Activated T-helper 1 cell treated with anti-CD3 and anti-CD28 coated beads, Interleukin-12 subunit alpha, Interleukin-12 subunit beta, Interleukin-2, Interleukin-4 antibody, amounts not matched to agents 30 ng/mL and 10 ng/mL and 1 ng/mL, durations not matched to agents 14 hours and 24 hours and 36 hours (primary cell): ENCODE measurements at places on chromosomes 3 and 15.

DNA sequence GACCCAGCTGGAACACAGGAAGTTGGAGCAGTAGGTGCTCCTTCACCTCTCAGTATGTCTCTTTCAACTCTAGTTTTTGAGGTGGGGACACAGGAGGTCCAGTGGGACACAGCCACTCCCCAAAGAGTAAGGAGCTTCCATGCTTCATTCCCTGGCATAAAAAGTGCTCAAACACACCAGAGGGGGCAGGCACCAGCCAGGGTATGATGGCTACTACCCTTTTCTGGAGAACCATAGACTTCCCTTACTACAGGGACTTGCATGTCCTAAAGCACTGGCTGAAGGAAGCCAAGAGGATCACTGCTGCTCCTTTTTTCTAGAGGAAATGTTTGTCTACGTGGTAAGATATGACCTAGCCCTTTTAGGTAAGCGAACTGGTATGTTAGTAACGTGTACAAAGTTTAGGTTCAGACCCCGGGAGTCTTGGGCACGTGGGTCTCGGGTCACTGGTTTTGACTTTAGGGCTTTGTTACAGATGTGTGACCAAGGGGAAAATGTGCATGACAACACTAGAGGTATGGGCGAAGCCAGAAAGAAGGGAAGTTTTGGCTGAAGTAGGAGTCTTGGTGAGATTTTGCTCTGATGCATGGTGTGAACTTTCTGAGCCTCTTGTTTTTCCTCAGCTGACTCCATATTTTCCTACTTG is 11.9 kb downstream of the IL17RB start:
- DNase-seq: no peak

DNA sequence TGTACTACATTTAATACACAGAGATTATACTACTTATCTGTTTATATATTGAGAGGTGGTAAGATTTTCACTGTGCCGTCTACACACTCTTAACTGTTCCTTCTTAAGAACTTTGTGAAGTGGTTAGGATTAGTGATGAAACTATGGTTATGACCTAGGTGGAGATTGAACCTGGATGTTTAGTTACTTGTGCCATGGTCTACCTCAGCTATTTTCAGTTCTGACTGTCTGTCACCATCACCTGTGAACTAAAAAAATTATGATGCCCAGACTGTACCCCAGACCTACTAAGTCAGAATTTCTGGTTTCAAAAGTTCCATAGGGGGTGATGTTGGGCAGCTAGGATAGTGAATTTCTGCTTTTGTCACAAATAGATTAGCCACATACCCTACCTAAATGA is 6.4 kb downstream of the RASA2 start:
- DNase-seq: no peak

- no peak for DNase-seq
Observed at GRCh38 chr3:25433868-25434267, 5.8 kb downstream of the RARB start.

DNA sequence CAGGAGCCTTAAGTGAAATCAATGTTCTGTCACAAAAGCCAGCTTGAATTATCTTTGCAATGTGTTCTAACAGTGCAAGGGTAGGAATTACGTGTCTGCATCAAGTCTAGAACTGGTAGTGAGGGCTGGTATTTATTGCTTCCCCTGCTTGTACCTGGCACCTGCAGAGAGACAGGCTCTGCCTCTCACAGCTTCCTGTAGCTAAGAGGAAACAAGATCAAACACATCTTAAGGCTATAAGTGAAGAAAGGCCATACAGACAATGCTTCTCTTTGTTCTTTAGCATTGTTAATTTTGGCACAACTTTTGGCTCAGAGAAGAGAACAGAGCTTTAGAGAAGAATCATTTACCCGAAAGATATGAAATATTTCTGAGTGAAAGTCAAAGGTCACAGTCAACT is 479.9 kb downstream of the GRM7 start:
- no peak for DNase-seq

- no peak for DNase-seq
Observed at GRCh38 chr3:70728311-70728710, 415.9 kb upstream of the MDFIC2 start.

GRCh38 chr15:36230776-36231175 is 348.6 kb upstream of the CDIN1 start:
- no peak for DNase-seq

GRCh38 chr3:161851941-161852566 is 355.4 kb downstream of the OTOL1 start:
- DNase-seq: peak; percentile 17

- DNase-seq: no peak
Observed at GRCh38 chr15:69992348-69992747, 105.4 kb downstream of the TLE3 start.

GRCh38 chr15:45429941-45430792 is 51.8 kb upstream of the GATM start:
- DNase-seq: peak; percentile 82

DNA sequence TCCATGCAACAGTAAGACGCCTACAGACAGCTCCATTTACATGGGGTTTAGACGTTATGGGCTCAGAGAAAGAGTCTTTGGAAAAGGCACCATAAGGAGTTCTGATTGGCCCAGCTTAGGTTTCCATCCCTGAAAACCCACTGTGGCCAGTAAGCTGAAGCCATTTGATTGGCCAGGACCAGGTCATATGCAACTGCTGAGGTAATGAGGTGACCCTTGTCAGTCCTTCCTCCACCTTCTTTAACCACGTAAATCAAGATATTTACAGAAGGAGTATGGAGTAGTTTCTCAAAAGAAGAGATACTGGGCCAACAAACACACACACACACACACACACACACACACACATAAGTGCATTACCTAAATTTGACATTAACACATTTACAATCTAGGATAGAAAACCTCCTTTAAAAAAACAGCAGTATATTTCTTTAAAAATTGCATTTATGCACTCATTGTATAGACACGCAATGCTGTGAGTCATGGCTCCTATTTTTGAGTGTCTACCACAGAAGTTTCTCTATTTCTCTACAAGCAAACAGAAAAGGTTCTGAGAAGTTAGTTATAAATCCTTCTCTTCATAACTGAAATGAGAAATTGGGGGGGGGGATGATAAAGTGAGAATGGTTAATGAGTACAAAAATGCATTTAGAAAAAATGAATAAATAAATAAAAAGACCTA is 16.3 kb upstream of the MB21D2 start:
- no peak for DNase-seq

DNA sequence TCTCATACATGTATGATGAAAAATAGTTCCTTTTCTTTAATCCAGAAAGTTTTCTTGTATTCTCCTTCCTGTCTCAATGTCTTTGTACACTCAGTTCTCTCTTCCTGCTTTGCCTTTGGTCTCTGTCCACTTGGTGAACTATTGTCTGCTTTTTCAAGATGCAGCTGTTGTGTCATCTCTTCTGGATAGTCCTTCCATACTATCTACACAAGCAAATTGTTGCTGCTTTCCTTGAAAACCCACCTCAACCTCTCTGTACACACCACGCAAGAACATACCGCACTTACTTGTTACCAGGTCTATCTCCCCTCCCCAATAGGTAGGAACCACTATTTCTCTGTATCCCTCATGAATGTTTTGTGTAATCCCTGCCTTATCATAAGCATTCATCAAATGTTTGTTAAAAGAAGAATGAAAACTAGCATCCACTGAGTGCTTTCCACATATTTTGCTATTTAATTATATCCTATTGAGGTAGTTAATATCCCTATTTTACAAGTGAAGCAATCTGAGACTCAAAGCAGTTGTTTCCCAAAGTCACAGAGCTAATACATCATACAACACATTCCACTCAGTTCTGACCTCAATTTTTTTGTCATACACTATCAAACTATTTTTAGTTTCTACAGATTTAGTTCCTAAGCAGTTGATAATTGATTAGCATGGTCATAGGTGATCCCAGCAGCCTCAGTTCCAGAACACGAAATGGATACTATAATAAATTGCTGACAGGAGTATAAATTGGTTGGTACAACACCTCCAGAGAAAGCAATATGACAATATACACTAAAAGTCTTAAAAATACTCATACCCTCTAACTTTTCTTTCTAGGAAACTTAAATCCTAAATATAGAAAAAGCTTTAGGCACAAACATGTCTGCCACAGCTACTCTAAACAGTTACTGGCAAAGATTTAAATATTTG is 19.6 kb downstream of the HACL1 start:
- no peak for DNase-seq

DNA sequence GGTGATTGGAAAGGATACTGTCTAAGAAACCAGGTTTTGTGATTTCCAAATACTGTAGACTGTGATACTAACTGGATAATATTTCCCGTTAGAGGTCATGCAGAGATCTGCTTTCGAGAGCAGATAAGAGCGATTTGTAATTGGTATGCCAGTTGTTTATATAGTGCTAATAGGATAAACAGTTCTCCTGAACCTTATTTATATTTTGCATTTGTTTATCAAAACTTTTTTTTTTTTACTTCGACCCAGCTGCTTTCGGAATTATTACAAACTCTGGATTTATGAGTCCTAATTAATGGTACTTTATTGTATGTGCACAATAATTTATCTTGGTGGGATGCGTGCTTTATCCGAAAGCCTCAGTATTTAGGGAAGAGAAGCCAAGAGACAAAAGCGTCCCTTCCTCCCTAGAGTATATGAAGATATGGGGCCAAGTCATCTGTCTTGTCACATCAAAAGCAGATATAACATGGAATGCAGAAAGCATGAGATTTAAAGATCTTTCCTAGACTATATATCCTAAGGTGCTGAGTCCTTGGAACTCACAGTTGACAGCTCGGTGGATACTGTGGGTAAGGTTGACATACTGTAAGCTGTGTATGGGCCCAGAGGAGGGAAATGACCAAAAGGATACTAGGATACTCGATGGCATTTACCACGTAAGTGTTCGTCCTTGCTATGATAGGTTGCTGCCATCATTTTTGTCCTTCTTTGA is 62.2 kb downstream of the SMAD6 start:
- DNase-seq: no peak

DNA sequence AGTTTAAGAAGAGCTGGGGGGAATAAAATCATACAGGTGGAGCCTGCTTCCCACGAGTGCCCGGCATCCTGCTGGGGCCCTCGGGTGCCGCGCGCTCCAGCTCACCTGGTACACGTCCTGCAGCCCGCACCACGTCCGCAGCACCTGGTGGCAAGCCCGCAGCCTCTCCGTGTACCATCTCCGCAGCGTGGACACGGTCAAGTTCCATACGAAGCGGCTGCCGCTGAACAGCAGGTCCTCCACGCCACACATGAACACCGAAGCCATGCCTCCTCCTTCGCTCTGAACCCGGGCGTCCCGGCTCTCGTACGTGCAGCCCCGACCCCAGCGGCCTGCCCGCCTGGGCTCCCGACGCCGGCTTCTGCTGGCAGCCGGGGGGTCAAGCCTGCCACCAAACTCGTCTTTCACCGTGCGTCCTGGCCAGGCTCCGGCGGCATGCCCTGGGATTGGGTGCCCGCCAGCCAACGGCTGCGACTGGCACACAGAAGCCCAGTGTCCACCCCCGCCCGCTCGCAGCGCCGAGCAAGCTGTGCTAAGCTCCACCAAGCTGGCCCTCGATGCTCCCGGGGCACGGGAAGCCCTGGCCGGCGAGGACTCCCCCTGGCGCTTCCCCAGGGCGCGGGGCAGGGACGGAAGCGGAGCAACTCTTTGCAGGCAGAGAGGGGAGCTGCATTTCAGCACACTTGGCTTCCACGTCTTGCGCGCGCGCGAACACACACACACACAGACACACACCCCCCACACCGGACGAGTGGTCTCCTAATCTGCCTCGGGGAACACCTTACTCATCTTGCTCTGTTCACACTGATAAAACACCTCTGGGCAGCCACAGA is at the start of gene FRMD4B:
Gene FRMD4B, minus strand, starts transcription at position 366 of the 833 bp plus-strand sequence. Its CDS starts 99 bp downstream, at position 267.
- peak; percentile 21 for DNase-seq

DNA sequence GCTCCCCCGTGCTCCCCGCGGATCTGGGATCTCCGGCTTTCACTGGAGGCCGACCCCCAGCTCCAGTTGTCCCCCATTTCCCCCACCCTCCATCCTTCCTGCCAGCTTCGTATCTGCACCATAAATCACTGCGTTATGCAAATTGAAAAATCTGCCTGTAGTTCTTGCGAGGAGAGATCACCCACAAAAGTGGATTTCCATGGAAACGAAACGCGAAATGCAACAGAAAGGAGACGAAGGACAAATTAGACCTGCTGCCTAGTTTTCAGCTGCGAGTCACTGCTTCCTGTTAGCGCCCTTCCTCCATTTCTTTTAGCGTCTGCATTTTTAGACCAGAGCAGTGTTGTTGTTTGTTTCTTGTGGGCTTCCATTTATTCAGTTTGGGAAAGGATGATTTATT is 127.1 kb upstream of the ATP10A start:
- no peak for DNase-seq

DNA sequence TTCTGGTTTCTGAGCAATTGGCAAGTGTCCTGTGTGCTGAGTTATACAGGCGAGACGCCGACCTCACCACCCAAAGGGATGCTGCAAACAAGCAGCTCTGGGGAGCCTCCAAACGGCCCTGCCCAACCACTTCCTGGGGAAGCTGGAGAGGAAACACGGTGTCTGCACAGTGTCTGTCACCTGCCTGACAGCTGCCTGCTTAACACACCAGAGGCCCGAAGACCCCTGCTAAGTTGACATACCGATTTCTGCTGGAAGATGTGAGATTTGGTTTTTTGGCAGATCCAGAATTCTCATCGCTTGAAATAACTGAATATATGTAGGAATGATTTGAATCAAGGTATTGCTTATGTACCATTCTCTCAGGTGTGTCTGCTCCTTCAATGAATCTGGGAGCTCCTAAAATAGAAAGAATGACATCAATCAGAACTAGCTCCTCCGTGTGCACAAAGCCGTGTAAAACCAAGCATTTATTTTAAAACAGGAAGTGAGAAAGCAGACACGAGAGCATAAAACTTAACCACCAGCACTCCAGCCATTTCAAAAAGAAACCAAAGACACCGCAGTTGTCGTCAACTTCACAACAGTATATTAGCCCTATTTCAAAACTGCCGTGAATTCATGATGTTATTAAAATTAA is 27.2 kb downstream of the LRRC2 start:
- peak; percentile 75 for DNase-seq

GRCh38 chr15:68626283-68626682 is 47.5 kb downstream of the CORO2B start:
- no peak for DNase-seq

DNA sequence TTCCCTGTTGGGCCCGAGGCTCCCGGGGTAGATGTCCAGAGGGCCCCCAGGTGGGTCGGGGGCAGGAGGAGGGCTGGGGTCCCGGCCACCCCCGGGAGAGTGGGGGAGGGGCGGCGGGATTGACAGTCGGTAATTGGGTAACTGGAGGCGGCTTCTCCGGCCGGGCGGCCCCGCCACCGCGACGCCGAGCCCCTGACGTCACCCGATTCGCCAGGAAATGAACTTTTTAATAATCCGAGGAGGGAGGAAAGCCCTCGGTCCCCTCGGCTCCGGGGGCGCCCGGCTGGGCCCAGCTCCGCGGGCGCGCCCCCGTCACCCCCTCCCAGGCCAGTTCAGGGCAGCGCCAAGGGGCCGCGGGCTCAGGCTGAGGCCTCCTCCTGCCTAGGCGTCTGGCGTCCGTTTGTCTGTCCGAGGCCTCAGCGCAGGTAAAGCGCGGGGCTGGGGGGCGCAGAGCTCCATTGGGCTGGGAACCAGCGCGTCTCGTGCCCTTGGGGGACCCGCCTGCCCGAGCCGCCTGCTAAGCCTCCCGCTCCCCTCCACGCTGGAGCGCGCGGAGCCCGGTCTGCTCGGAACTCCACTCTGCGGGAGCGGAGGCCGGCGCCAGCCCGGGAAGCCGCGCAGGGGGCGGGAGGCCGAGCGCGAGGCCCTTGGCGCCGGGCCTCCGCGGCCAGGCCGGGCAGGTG is 3.9 kb downstream of the GATA2 start:
- no peak for DNase-seq

- DNase-seq: no peak
Observed at GRCh38 chr3:172103724-172104123, 64.3 kb downstream of the FNDC3B start.
